ENCODE measurements at places on chromosomes 12 and 14.

GRCh38 chr12:67193704-67194103 lies 75.5 kb upstream of the CAND1 start:
- peak; percentile 70 for DNase-seq

- DNase-seq, result no peak
Observed at GRCh38 chr14:101979666-101980065, 15.3 kb downstream of the DYNC1H1 start.

GRCh38 chr12:113823016-113823415 lies 143.1 kb downstream of the RBM19 start:
- DNase-seq, result no peak

DNA sequence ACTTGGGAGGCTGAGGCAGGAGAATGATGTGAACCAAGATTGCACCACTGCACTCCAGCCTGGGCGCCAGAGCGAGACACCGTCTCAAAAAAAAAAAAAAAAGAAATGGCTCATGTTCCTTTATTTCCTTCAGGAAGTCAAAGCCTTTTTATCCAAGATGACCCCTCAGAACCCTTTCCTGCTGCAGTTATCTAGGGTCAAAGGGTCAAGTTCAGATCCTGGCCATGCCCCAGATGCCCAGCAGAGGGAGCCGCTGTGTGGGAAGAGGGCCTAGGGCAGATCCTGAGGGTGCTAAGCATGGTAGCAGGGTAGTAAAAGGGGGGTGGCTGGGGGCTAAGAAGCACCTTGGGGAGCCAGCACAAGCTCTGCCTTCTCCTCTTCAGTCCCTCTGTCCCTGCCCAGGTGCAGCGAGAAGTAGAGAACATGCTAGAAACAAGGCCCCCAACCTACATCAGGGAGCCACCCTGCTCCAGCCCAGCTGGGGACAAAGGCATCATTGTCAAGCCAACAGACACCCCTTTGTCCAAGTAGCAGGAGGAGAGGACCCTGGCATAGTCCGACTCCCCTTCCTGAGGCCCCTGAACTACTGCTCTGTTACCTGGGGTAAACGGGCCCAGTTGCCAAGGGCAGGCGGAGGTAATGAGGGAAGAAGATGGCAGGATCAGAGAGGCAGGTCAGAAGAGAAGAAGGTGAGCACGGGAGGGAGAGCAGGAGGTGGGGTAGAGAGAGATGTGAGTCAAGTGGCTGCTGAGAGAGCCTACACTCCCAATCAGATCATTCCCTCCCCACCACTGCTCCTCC lies 6.5 kb downstream of the NFE2 start:
- peak; percentile 89 for DNase-seq

DNA sequence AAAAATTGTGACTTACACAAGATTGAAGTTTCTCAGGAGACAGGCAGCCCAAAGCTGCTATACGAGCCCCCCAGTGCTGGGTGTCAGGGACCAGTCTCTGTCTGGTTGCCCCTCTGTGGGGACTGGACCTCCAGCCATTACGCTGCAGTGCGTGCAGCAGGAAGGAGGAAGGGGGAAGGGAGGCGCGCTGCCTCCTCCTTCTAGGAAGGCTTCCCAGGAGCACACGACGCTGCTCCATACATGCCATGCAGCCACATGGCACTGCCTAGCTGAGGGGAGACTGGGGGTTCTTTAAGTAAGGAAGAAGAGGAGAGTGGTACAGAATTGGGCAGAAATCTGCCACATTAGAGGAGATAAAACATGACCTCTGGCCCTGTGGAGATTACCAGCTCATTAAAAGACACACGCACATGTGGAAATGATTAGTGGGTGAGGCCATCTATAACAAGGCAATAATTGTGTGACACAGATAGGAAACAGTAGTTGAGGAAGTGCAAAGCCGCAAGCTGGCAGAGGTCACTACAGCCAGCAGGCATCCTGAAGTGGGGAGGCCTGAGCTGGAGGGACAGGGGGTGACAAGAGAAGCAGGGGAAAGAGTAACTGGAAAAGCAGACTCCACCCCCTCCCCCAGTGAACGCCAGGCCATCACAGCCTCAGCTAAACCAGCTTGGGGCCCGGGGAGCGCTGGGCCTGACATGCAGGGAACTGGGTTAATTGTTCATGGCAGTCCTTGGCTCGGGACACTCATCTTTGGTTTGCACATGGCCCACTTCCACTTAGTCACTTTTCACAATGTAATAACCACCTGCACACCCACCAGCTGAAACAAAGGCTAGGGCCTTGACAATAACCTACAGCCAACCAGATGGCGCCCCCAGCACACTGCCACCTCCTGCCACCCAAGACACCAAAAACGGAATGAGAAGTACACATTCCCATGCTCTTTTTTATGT lies 39.6 kb downstream of the CCDC88C start:
- no peak for DNase-seq

DNA sequence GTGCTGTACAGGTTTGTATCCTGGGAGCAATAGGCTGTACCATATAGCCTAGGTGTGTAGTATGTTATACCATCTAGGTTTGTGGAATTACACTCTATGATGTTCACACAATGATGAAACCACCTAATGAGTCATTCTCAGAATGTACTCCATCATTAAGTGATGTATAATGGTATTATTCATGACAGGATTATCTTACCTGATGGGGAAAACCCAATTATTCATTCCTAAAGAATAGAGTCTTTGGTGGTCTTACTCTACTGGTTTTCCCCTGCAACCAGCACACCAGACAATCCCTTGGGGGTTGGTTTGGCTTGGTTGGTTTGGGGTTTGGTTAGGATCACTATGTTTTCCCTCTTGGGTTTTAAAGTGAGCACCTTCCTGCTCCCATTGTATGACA lies 12.6 kb upstream of the OR10P1 start:
- no peak for DNase-seq

- peak; percentile 29 for DNase-seq
Observed at GRCh38 chr12:3047961-3048360, 29.2 kb upstream of the TSPAN9 start.

DNA sequence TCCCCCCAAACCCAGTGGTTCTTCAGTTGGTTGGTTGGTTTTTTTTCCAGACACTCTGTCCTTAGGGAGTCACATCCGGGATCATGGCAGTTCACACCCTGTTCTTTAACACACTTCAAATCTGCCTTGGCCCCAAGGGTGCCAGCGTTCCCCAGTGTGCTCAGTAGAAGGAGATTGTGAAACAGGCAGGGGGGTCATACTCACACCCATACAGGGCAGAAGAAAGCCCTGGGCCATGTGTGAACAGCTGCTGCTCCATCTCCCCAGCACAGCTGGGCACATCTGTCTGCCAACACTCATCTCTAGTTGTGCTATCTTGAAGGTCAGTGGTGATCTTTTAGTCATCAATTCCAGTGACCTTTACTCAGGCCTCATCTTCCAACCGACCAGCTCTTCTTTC lies 64.4 kb upstream of the FUT8 start:
- DNase-seq, result no peak

DNA sequence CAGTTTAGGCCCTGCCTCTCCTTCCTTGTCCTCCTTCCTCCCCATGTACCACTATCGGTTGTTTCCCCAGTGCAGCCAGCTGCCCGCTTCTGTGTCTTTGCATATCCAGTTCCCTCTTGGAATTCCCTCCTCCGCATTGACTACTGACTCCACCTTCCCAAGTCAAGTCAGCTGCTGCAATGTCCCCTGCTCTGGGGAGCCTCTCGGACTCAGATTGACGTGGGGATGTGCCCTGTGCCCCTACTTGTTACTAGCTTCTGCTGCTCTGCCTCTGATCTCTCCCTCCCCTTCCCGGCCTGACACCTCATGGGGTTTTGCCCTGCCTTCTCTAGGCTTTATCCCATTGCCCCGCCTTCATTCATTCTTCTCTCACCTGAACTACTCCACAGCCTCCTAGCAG lies 2.1 kb upstream of the CD9 start:
- peak; percentile 56 for DNase-seq
